ENCODE measurements at places on chromosomes 7 and 10. TPM values are rescaled to one million over a fixed set of nuclear protein-coding genes. Genes with fewer than 3 reads are reported as not detected.

Gene CACNA2D1
- 138 TPM for total RNA-seq

Gene FGFR2
- total RNA-seq = not detected

Gene SKIDA1
- not detected for total RNA-seq

- no peak for DNase-seq
Measured at GRCh38 chr10:85446827-85447226, 919.8 kb downstream of the GRID1 start.

All from gastrocnemius medialis (tissue), 4 donors.